Stimulated activated CD4-positive, alpha-beta T cell treated with anti-CD3 and anti-CD28 coated beads, Interleukin-1b, Interleukin-23, amount 100 ng/mL, for 1 hour (primary cell): ENCODE measurements at places on chromosomes 13 and 19.

GRCh38 chr13:88063741-88064140 is 392.6 kb downstream of the SLITRK5 start:
- no peak for DNase-seq

- DNase-seq = no peak
Observed at GRCh38 chr19:54638683-54639082, 8.4 kb downstream of the LILRB1 start.

DNA sequence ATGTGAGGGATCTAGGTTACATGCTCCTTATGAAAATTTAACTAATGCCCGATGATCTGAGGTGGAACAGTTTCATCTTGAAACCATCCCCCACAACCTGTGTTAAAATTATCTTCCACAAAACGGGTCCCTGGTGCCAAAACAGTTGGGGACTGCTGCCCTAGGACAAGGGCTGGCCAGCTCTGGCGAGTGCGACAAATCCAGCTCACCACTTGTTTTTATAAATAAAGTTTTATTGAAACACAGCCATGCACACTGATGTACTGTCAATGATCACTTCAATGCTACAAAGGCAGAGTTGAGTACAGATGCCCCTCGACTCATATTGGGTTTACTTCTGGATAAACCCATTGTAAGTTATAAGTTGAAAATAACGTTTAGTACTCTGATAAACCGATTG is 235.3 kb downstream of the ATP8A2 start:
- DNase-seq = no peak

DNA sequence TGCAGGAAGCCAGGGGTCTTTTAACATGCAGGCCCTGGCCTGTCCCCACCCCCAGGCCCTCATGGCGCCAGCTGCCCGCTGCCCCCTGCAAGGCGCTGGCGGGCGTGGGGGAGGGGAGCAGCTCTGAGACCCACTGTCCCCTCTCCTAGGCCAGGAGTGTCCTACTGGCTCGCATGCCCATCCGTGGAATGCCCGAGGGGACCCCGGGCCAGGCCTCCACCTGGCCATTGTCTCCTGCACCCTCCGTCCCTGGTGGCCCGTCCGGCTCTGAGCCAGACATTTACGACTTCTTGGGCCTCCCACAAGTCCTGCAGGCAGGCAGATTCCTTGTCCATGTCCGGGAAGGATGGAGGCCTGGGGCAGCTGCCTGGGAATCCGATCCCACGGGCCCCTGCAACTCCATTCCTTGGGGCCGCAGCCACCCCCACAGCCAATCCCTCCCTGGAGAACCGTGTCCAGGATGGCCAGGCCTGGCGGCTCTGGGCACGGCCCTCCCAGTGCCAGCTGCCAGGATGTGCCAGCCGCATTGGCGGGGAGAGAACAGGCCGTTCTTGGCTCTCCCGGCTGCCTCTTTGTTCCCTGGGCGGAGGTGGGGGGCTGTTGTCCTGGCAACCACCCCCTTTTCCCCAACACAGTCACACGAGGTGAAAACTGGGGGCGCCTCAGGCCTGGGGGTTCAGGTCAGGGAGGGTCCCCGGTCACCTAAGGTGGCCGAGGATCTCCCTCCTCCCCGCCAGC is 10.5 kb upstream of the PLIN3 start:
- DNase-seq = no peak

GRCh38 chr19:32642771-32643170 is 32.2 kb downstream of the ANKRD27 start:
- DNase-seq = peak; percentile 16

DNA sequence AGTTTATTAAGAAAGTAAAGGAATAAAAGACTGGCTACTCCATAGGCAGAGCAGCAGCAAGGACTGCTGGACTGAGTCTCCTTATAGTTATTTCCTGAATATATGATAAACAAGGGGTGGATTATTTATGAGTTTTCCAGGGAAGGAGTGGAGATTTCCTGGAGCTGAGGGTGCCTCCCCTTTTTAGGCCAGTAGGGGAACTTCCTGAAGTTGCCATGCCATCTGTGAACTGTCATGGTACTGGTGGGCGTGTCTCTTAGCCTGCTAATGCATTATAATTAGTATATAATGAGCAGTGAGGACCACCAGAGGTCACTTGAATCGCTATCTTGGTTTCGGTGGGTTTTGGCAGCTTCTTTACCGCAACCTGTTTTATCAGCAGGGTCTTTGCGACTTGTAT is 13.5 kb downstream of the ZSCAN5A start:
- DNase-seq = no peak

DNA sequence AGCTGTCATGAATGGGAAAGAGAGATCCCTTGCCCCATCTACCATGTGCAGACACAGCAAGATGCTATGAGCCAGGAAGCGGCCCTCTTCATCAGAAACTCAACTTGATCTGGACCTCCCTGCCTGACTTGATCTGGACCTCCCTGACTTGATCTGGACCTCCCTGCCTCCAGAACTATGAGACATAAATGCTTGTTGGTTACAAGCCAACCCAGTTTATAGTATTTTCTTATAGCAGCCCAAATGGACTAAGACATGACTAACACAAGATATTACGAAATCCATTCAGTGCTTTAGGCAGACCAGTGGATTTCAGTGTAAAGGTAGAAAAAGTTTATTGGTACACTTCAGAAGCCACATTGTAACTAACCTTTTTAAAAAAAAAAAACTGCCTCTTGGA is 15.6 kb downstream of the PCID2 start:
- DNase-seq = no peak

DNA sequence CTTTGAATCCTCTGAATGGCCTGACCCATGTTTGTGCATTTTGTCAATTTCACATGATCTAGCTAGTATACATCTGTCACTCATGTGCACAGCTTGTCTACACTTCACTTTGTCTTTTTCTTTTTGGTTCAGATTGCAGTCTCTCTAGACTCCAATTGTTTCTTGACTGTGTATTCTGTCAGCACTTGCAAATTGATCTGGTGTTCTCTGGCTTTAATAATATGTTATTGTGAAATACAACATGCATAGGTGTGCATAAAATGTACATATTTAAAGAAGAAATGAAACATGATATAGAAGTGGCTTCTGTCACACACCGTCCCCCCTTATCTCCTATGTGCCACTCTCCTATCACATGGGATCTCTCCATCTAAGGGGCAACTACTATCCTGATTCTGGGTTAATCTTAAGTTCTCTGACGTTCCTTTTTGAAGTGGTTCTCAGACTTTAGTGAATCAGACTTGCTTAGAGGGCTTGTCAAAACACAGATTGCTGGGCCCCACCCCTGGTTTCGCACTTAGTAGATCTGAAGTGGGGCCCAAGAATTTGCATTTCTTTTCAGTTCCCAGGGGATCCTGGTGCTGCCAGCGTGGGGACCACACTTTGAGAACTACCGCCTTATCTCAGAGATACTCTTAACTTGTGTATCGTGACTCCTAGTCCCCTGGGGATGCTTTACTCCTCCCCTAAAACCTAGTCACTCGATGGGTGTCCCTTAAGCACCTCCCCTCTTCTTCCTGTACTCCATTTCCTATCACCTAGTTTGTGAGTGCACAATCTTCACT is 5.8 kb downstream of the KRTDAP start:
- DNase-seq = no peak

- no peak for DNase-seq
Observed at GRCh38 chr19:53853707-53854106, 14.0 kb upstream of the MYADM start.

GRCh38 chr13:26474286-26474685 is 83.2 kb upstream of the WASF3 start:
- DNase-seq = no peak

- DNase-seq = no peak
Observed at GRCh38 chr19:36182612-36183244, 30.5 kb upstream of the COX7A1 start.

DNA sequence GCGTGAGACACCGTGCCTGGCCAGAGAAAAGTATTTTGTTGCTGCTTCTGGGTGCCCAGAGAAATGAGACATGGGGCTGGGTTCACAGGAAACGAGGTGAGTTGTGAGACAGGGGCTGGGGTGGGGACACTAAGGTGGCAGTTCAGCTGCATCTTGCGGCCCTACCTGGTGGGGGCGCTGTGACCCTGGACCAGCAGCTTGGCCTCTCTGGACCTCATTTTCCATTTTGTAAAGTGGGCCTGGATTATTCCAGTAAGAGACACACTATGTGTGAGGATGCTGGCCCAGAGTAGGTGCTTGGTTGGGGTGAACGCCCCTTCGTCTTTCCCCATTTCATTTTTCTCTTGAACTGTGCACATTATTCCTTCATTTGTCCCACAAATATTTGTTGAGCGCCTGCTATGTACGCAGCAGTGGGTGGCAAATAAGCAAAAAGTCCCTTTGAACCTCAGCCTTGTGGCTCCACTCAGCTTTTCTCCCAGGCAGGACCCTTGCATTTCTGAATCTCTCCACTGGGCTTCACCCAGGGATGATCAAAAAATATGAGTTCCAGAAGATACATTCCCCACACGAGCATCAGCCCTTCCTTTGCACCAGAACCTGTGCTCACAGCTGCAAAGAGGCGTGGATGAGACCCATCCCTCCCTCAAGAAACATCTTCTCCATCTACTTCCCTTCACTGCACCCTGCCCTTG is 26.6 kb upstream of the OR10H1 start:
- DNase-seq = no peak

- DNase-seq = no peak
Observed at GRCh38 chr19:50377051-50377461, 799 bp downstream of the NR1H2 start.

DNA sequence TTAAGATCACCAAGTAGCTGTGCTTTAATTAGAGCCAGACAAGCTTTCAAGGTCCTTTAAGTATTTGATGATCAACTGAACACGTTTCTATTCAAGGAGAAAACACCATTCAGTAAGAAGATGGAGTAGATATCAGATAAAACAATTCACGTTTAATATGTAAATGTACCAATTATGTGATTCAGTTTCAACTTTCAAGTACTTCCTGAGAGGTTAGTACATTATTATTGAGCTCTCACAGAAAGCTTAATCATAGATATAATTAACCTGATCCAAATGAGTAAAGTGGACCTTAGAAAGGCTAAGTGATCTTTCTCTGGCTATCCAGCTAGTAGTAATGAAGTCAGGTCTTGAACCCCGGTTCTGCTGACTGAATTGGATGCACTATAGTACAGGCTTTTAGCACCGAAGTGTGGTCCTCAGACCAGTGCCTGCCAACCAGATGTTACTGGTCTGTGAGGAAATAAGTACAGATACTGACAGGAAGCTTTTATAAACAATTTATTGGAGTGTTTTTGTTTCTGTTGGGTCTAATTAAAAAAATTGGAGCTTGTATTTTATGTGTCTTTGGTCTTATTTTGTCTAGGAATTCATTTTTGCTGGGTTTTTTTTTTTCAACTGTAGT is 10.2 kb downstream of the CLN5 start:
- DNase-seq = no peak

- DNase-seq = no peak
Observed at GRCh38 chr19:5891572-5891937, 12.0 kb downstream of the NDUFA11 start.

- DNase-seq = no peak
Observed at GRCh38 chr13:48231933-48232332, 1.1 kb upstream of the ITM2B start.

DNA sequence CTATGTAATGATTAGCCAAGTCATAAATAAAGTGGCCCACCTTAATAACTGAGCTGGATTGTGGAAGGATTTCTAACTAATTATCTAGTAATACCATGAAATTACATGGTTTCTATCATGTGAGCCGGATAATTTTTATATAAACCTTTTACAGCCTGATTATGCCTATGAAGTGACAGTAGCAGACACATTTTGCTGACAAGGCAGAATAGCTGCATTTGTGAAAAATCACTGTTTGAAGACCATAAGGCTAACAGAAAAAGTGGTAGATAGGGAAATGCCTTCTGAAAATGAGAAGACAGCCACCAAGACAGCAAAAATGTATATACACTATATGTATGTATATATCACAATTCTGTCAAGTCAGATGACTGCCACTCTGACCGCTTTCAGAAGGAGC is 27.1 kb downstream of the SLITRK5 start:
- DNase-seq = no peak

GRCh38 chr13:98856983-98857382 is 104.5 kb upstream of the SLC15A1 start:
- DNase-seq = no peak

- no peak for DNase-seq
Observed at GRCh38 chr13:86840250-86841191, 830.6 kb upstream of the SLITRK5 start.

DNA sequence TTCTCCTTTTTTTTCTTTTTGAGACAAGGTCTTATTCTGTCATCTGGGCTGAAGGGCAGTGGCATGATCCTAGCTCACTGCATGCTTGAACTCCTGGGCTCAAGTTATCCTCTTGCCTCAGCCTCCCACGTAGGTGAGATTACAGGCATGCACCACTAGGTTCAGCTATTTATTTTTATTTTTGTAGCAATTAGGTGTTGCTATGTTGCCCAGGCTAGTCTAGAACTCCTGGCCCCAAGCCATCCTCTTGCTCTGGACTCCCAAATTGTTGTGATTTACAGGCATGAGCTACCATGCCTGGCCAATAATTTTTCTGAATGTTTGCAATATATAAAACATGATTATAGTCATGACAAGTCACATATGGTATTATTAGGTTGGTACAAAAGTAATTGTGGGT is 161.1 kb upstream of the ATXN8OS start:
- no peak for DNase-seq

DNA sequence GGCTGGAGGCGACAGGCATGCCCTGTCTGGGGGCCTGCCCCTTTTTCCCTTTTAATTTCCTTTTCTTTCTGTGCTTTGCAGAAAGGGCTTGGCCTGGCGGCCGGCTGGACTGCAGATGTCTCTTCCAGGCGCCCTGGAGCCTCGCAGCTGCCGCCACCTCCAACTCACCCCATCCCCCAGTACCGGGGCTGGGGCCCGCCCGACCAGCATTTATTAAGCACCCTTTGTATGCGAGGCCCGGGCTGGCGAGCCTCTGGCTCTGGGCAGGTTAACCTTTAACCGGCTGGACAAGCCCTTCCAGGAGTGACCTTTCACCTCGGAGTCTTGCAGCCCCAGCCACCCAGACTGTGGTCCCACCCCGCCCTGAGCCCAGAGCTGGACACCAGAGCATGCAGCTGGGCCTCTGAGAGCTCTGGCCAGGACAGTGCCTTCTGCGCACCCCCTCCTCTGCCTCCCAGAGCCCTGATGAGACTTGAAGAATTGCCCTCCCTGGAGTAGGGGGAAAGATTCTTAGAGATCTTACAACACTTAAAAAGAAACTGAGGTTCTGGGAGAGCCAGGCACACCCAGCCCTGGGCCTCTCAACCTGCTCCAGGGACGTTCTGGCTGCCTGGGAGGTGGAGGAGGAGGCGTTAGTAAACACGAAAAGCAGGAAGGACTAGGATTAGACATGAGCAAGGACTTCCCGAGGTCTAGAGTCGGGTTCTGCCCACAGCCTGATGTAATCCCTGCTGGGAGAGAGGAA is 1.1 kb upstream of the NR2F6 start:
- no peak for DNase-seq

- no peak for DNase-seq
Observed at GRCh38 chr19:45467115-45467455, 711 bp upstream of the FOSB start.
